ENCODE measurements at places on chromosomes 4 and X. TPM values are rescaled to one million over a fixed set of nuclear protein-coding genes. Genes with fewer than 3 reads are reported as not detected.

Gene PRSS12
- 2.4 TPM for polyA plus RNA-seq

Gene FRMD7
- polyA plus RNA-seq, result 1.2 TPM

Gene MAGEA11
- not detected for polyA plus RNA-seq

Gene ARR3
- polyA plus RNA-seq, result not detected

Gene HSFX1
- 0.57 TPM for polyA plus RNA-seq

Gene CT83
- polyA plus RNA-seq, result not detected

Gene NAP1L3
- polyA plus RNA-seq, result 243 TPM

Gene RS1
- not detected for polyA plus RNA-seq

Gene MAGEA1
- not detected for polyA plus RNA-seq

Gene PHOX2B
- not detected for polyA plus RNA-seq

Gene TRIM75
- polyA plus RNA-seq, result not detected

Gene ETNPPL
- 0.45 TPM for polyA plus RNA-seq

Gene COL25A1
- 32.3 TPM for polyA plus RNA-seq

Gene NPY2R
- polyA plus RNA-seq, result 1.2 TPM

Gene SLITRK4
- polyA plus RNA-seq, result 4.5 TPM

Gene CT47B1
- not detected for polyA plus RNA-seq

Gene EVC
- 0.48 TPM for polyA plus RNA-seq

Gene UGT2B10
- not detected for polyA plus RNA-seq

Gene PRSS48
- not detected for polyA plus RNA-seq

Gene RHOXF1
- 1.6 TPM for polyA plus RNA-seq

Gene CCSER1
- polyA plus RNA-seq, result 23.6 TPM

Gene BEX2
- 631 TPM for polyA plus RNA-seq

Gene UGT2A1
- not detected for polyA plus RNA-seq

Gene ESX1
- not detected for polyA plus RNA-seq

Gene CSN1S1
- not detected for polyA plus RNA-seq

Gene CRMP1
- polyA plus RNA-seq, result 642 TPM

Gene PAPSS1
- polyA plus RNA-seq, result 216 TPM

Gene LANCL3
- 0.35 TPM for polyA plus RNA-seq

Gene ENPEP
- not detected for polyA plus RNA-seq

Gene SCML1
- 11.2 TPM for polyA plus RNA-seq

Gene AMER1
- 3.1 TPM for polyA plus RNA-seq

Gene ARX
- 42.8 TPM for polyA plus RNA-seq

Gene TAF9B
- polyA plus RNA-seq, result 38.5 TPM

Gene ABCB7
- polyA plus RNA-seq, result 25.1 TPM

Gene SLITRK2
- polyA plus RNA-seq, result 2.1 TPM

Gene AFAP1
- polyA plus RNA-seq, result 38.9 TPM

Gene ADGRL3
- polyA plus RNA-seq, result 90.1 TPM

Gene UGT2B15
- polyA plus RNA-seq, result not detected

Gene SH3BGRL
- polyA plus RNA-seq, result 101 TPM

Gene PABPC1L2A
- 0.56 TPM for polyA plus RNA-seq

Gene PRDM8
- polyA plus RNA-seq, result 0.46 TPM

Gene ADH4
- polyA plus RNA-seq, result not detected

Gene LRIT3
- polyA plus RNA-seq, result 0.78 TPM

Gene PCDH18
- 0.80 TPM for polyA plus RNA-seq

Gene GAGE12E
- polyA plus RNA-seq, result not detected

Gene STOX2
- polyA plus RNA-seq, result 26.1 TPM

All from neural cell (in vitro differentiated cells).